Neural crest cell (in vitro differentiated cells): ENCODE measurements at places on chromosomes 7 and 10.

GRCh38 chr10:5533098-5533731 lies 8.5 kb downstream of the CALML3 start:
- peaks cover 6% of the 10 kb centered on the region for H3K4me1 ChIP-seq
- H3K27ac ChIP-seq, result no peak overlapping the region
- H3K4me3 ChIP-seq, result no peak overlapping the region

- H3K4me1 ChIP-seq, result peaks cover 14% of the 10 kb centered on the region
- no peaks in the 10 kb centered on the region for H3K36me3 ChIP-seq
- no peaks in the 10 kb centered on the region for H3K27me3 ChIP-seq
- no peak for DNase-seq
These were observed 6.2 kb downstream of the GIGYF1 start for GRCh38 chr7:100687751-100688300.

DNA sequence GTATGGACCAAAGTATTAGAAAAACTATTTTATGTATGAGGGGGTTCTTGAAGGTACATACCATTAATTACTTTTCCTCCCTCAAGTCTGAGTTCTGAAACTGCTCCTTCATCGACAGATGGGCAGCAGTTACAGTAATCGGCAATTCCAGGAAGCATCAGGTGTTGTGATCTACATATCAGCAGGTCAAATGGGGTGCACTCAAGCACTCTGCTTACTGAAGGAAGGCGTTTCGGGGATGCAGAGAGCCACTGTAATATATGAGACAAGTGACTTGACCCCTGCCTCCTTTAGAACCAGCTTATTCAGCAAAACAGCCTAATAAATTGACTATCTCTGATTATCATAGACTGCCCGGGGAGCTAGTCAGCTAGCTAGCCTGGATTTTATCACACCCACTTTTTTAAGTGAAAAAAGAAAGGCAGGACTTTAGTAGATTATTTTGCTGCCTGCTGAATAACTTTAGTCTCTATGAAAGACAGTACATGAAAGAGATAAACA lies 4.2 kb downstream of the SMNDC1 start:
- no peak overlapping the region for H3K27ac ChIP-seq
- no peaks in the 10 kb centered on the region for H3K27me3 ChIP-seq
- peaks cover 38% of the 10 kb centered on the region for H3K4me1 ChIP-seq

- H3K36me3 ChIP-seq, result no peaks in the 10 kb centered on the region
- peaks cover 6% of the 10 kb centered on the region for H3K4me1 ChIP-seq
- peak; percentile 36 for DNase-seq
- no peak overlapping the region for H3K27ac ChIP-seq
- no peak overlapping the region for H3K4me3 ChIP-seq
These were observed 127.9 kb upstream of the PRSS58 start for GRCh38 chr7:142385491-142386340.

- H3K4me1 ChIP-seq, result peaks cover 12% of the 10 kb centered on the region
- H3K4me3 ChIP-seq, result no peak overlapping the region
- DNase-seq, result no peak
- no peaks in the 10 kb centered on the region for H3K36me3 ChIP-seq
- no peak overlapping the region for H3K27ac ChIP-seq
- no peaks in the 10 kb centered on the region for H3K27me3 ChIP-seq
These were observed 372.6 kb downstream of the GRID1 start for GRCh38 chr10:85993840-85994507.

- H3K27me3 ChIP-seq, result peaks cover 7% of the 10 kb centered on the region
- no peak for DNase-seq
- no peaks in the 10 kb centered on the region for H3K36me3 ChIP-seq
- no peak overlapping the region for H3K27ac ChIP-seq
These were observed 32.9 kb upstream of the CAPZA2 start for GRCh38 chr7:116829493-116829892.

DNA sequence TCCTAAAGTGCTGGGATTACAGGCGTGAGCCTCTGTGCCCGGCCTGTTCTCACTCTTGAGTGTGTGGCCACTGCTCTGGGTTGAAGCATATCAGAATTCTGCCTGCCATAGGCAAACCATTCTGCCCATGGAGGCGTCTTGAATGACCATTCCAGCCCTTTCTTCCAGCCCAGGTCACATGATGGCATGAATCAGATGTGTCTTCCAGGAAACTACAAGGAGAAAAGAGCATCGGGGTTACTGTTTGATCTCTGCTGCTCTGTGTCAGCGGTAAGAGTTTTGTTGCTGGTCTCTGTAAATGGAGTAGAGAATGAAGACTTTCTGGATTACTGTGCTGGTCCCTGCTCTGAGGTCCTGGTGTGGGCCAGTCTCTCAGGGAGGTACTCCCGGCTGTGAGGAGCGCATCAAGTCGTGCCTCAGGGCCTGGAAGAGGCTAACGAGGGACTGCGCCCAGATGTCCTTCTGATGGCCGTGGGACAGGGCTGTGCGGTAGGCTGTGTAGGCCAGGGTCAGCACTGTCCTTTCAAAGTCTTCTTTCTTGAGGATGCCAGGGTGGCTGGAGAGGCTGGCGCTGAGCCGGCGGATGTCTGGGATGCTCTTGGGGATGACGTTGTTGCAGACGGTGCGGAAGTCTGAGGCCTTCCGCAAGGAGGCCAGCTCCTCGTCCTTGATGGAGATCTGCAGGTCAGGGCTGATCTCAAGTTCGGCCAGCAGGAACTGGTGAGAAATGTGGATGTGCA lies 5.8 kb upstream of the SLC13A4 start:
- H3K4me3 ChIP-seq, result no peak overlapping the region
- no peak for DNase-seq
- no peak overlapping the region for H3K27ac ChIP-seq
- H3K27me3 ChIP-seq, result no peaks in the 10 kb centered on the region
